ENCODE measurements at places on chromosomes 13 and 19.

- DNase-seq: no peak
Observed at GRCh38 chr19:33613620-33614000, 8.1 kb upstream of the CHST8 start.

GRCh38 chr19:8404391-8405151 lies 8.5 kb upstream of the MARCHF2 start:
- DNase-seq: no peak

GRCh38 chr19:39113199-39113598 lies 12.4 kb upstream of the PAK4 start:
- no peak for DNase-seq

- DNase-seq: no peak
Observed at GRCh38 chr19:11704626-11705025, 34.1 kb downstream of the ZNF823 start.

GRCh38 chr19:40827386-40828247 lies 22.6 kb downstream of the CYP2A6 start:
- DNase-seq: no peak

Data from NCI-H1048 (cell line).